ENCODE measurements at places on chromosomes 16 and 17.

- DNase-seq: peak; percentile 84
Observed at GRCh38 chr17:68035131-68035522, 408 bp upstream of the KPNA2 start.

GRCh38 chr17:951325-952132 is 28.0 kb downstream of the NXN start:
- DNase-seq: no peak

GRCh38 chr16:90061437-90061836 is 15.7 kb downstream of the PRDM7 start:
- DNase-seq: no peak

GRCh38 chr16:62741692-62742091 is 705.5 kb upstream of the CDH8 start:
- DNase-seq: no peak

GRCh38 chr16:57413301-57413730 is 8.7 kb downstream of the CCL17 start:
- DNase-seq: no peak

DNA sequence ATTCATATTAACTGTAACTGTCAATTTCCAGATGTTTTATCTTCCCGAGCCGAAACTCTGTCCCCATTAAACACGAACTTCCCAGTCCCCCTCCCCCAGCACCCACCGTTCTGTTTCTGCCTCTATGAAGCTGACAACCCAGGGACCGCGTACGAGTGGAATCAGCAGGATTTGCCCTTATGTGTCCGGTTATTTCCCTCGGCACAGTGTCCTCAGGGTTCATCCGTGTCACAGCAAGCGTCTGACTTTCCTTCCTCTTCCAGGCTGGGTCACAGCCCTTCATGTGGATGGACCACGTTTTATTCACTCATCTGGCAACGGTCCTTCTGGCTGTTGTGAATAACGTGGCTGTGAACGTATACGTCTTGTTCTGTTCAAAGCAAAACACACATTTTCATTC is 31.3 kb downstream of the METRNL start:
- DNase-seq: no peak

GRCh38 chr16:25114121-25114520 is 2.6 kb downstream of the LCMT1 start:
- no peak for DNase-seq

- peak; percentile 16 for DNase-seq
Observed at GRCh38 chr17:794876-795275, 12.7 kb downstream of the MRM3 start.

DNA sequence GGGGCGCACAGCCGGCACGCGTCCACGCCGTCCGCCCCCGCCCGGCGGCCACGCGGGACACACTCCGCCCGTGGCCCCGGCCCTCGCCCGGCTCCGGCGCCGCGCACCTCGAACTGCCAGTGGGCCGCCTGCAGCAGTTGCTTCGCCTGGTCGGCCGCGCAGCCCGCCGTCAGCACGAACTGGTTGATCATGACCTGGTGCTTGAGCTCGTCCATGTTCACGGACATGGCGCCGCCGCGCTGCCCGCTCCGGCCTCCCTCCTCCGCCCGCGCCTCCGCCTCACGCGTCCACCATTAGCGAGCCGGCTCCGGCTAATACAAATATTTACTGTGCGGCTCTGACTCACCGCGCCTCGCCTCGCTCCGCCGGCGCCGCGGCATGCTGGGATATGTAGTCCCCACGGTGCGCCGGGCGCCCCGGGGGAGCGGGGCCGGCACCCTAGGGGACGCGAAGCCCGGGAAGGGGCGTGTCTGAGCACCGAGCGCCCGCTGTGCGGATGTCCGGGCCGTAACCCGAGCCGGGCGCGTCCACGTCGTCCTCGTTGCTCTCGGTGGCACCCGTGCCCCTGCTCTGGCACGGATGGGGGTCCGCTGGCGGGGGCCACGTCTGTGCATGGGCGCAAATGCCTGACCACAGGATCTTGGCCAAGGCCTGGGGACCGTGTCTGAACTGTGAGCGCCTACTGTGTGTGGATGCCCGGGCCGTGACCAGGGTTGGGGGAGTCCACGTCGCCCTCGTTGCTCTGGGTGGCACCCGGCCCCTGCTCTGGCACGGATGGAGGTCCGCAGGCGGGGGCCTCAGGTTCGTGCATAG is at the start of gene UBALD1:
UBALD1 (minus strand) TSS at position 318 of the 813 bp plus-strand sequence; CDS start at position 227, 91 bp downstream.
- DNase-seq: peak; percentile 64

- DNase-seq: no peak
Observed at GRCh38 chr16:66751053-66751302, 431 bp downstream of the DYNC1LI2 start.

GRCh38 chr16:30874821-30875717 is 18.8 kb downstream of the BCL7C start:
- peak; percentile 74 for DNase-seq

GRCh38 chr17:55641676-55642081 is 81.0 kb downstream of the TMEM100 start:
- no peak for DNase-seq

DNA sequence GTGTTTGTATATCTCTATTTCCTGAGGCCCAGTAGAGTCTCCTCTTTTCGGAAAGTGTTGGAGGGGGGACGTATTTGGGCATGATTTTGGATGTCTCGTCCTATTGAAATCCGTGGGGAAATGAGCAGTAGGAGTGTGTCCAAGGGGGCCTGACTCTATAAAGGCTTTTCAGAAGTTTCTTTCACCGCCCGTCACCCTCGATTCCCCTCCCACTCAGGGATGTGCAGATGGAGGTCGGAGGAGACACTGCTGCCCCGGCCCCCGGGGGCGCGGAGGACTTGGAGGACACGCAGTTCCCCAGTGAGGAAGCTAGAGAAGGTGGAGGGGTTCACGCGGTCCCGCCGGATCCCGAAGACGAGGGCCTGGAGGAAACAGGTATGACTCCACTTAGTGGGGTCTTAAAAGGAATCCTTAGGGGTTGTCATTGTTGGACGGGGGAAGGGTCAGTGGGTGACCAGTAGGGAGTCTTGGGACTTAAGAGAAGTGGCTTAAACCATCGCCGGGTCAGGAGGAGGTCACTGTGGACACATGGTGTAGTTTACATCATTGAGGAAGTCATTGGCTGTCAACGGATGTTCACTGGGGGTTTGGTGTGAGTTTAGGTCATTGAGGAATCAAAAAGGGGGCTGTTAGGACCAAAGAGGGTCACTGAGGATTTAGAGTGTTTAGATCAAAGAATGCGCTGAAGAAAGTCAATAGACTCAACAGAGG is 424 bp downstream of the MON1B start:
- peak; percentile 14 for DNase-seq

- DNase-seq: no peak
Observed at GRCh38 chr16:66137853-66138252, 228.6 kb upstream of the CDH5 start.

- DNase-seq: no peak
Observed at GRCh38 chr16:81996664-81997509, 14.4 kb downstream of the SDR42E1 start.

GRCh38 chr17:48259694-48260291 is 152.2 kb downstream of the SNX11 start:
- DNase-seq: no peak

DNA sequence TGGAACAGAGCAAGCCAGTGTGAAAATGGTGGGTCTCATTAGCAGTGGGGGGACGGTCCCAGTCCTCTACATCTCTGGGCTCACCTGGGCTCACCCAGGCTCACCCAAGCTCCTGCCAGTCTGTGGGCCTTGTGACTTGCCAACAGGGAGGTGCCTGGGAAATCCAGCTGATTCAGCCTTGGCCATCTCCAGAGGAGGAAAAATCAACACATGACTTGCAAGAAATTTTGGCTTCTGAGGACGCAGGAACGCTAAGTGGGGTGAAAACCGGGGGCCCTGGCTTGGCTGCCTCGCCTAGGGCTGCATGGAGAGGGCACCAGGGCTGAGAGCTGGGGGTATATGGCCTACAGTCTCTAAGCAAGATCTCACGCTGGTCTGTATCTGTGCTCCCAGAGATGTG is 47.7 kb downstream of the VAC14 start:
- no peak for DNase-seq

- no peak for DNase-seq
Observed at GRCh38 chr16:88377961-88378360, 4.8 kb upstream of the ZNF469 start.

- DNase-seq: no peak
Observed at GRCh38 chr16:49369651-49370611, 3.7 kb upstream of the C16orf78 start.

DNA sequence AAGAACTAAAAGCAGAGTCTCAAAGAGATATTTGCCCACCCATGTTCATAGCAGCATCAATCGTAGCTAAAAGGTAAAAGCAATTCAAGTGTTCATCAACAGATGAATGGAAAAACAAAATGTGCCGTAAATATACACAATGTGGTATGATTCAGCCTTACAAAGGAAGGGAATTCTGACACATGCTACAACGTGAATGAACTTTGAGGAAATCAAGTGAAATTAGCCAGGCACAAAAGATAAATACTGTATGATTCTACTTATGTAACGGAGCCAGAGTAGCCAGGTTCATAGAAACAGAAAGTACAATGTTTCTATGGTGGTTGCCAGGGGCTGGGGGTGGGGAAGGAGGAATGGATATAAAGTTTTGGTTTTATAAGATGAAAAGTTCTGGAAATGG is 57.8 kb upstream of the IL34 start:
- DNase-seq: no peak

GRCh38 chr16:18816286-18816685 is 14.9 kb upstream of the ARL6IP1 start:
- no peak for DNase-seq
